ENCODE measurements at places on chromosomes 3 and 15. TPM values are rescaled to one million over a fixed set of nuclear protein-coding genes. Genes with fewer than 3 reads are reported as not detected.

DNA sequence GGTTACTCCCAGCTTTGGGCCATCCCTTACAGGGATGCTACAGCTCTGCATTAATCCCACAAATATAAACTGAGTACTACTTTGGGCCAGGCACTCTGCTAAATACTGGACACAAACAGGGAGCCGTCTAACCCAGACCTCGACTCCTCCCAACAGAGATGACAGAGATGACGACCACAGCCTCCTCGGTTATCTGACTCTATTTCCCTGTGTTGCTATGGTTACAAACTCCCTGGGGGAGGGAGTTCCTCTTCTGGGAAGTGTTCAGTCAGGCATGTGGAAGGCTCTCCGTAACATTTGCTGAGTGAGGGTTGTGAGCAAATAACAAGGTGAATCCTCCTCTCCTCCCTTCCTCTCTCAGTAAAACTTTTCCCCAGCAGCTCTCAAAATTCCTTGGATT is 6.7 kb upstream of the CMTM7 start:
- H3K4me1 ChIP-seq, result no peaks in the 10 kb centered on the region
- no peaks in the 10 kb centered on the region for H3K36me3 ChIP-seq
- H3K27me3 ChIP-seq, result no peaks in the 10 kb centered on the region

DNA sequence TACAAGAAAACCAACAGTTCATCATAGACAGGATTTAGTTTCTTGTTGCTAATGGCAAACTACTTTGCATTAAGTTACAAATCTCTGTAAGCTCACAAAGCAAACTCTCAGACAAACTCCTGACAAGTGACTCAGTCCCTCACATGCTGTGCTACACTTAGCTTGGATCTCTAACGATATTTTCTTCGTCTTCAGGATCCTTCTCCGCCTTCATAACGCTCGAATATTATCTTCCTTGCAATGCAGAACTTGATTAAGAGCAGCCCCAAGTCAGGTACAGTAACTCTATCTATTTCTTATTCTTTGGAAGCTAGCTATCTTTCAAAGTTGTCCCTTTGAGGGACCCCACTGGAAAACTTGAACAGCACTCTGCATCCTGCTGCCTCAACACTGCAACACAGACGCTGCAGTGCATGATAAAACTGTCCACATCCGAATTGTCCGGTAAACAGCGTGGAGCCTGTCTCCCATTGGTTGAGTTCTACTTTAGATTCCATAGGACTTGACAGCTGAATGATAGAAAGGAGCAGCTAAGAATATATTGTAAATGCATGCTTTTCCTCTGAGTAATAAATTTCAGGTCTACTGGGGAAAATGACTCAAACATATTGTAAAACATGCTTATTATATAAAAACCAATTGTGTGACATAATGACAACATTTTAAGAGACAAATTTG is 61.3 kb downstream of the UACA start:
- H3K4me3 ChIP-seq, result peak overlapping the region; percentile 5
- peaks cover 11% of the 10 kb centered on the region for H3K4me1 ChIP-seq
- H3K36me3 ChIP-seq, result no peaks in the 10 kb centered on the region
- peak overlapping the region; percentile 45 for H3K27ac ChIP-seq
- H3K27me3 ChIP-seq, result no peaks in the 10 kb centered on the region
- no peak for DNase-seq

DNA sequence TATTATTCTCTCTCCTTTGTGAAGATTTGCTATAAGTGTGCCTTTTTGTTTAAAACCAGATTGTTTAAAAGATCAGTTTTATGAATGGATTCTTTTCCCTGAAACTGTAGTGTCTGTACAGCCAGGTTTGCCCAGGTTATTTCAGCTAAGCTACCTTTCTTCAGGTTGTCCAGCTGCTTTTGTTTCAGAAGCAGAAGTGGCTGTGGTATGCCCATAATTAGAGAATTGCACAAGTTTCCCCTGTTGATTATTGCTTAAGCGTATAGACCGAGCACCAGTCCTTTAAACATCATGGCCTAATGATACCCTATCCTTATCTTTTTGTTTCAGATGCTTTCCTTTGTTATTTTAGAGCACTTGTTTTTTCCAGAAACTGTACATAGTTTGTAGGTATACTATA is 10.2 kb downstream of the ASB7 start:
- no peak overlapping the region for H3K4me3 ChIP-seq
- no peak overlapping the region for H3K27ac ChIP-seq
- no peaks in the 10 kb centered on the region for H3K36me3 ChIP-seq
- no peak for DNase-seq

DNA sequence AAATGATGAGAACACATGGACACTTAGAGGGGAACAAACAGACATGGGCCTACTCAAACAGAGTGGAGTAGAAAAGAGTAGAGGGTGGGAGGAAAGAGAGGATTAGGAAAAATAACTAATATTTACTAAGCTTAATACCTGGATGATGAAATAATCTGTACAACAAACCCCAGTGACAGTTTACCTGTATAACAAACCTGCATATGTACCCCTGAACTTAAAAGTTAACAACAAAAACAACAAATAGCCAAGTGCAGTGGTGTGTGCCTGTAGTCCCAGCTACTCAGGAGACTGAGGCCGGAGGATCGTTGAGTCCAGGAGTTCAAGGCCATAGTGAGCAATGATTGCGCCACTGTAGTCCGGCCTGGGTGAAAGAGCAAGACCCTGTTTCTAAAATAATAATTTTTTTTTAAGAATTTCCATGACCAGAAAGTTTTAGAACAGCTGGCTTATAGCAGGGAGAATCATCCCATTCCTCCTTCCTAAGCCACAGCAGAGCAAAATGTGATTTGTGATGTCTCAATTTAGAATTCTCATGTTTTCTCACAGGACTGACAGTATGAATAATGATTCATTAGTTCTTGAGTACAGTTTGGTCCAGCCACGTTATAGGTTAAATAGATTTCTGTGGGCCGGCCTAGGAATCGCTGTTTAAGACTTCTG is 150.0 kb downstream of the ZNF609 start:
- no peaks in the 10 kb centered on the region for H3K27me3 ChIP-seq
- H3K36me3 ChIP-seq, result no peaks in the 10 kb centered on the region
- peaks cover 4% of the 10 kb centered on the region for H3K4me1 ChIP-seq
- DNase-seq, result no peak

- peak overlapping the region; percentile 97 for H3K27ac ChIP-seq
- H3K36me3 ChIP-seq, result no peaks in the 10 kb centered on the region
- DNase-seq, result peak; percentile 83
Measured at GRCh38 chr15:90881978-90882721, 2.2 kb upstream of the FES start.

DNA sequence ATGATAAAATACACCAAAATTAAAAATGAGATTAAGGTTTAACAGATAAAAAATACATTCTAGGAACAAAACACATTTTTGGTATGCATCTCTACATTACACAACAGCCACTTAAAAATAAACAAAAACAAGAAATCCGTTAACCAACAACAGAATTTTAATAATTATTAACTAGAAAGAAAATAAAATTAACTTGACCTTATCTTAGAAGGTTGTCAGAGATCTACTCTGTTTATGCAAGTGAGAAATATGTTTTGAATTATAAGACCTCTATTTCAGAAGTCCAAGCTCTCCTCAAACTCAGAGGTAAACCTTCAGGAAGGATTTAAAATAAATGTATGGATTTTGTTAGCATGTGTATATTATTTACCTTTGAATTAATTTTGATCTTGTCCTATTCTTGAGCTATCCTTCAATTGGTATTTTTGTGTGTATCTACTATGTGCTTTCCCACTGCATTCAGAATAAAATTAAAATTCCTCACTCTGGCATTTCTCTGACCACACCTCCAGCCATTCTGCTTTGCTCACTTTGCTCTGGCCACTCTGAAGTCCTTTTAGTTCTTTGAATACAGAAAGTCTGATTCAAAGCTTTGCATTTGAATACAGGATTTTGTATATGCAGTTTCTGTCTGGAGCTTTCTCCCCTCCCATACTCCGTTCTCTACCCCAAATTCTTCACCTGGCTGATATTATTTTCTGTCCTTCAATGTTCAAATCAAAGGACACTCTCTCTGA is 352.0 kb downstream of the ZBTB20 start:
- H3K4me3 ChIP-seq, result no peak overlapping the region
- no peaks in the 10 kb centered on the region for H3K36me3 ChIP-seq
- H3K4me1 ChIP-seq, result no peaks in the 10 kb centered on the region
- no peaks in the 10 kb centered on the region for H3K27me3 ChIP-seq
- DNase-seq, result no peak

The SCN5A gene
- total RNA-seq, result 0.09 TPM

The DUOX1 gene
- total RNA-seq, result 198 TPM

The CCDC13 gene
- total RNA-seq, result 2.9 TPM

The CFAP100 gene
- total RNA-seq, result 8.2 TPM

The RNF111 gene
- 34.1 TPM for total RNA-seq

The CD200R1 gene
- 1.2 TPM for total RNA-seq

Data from left lung (tissue), 14 donors.